ENCODE measurements at places on chromosomes 13 and 19.

DNA sequence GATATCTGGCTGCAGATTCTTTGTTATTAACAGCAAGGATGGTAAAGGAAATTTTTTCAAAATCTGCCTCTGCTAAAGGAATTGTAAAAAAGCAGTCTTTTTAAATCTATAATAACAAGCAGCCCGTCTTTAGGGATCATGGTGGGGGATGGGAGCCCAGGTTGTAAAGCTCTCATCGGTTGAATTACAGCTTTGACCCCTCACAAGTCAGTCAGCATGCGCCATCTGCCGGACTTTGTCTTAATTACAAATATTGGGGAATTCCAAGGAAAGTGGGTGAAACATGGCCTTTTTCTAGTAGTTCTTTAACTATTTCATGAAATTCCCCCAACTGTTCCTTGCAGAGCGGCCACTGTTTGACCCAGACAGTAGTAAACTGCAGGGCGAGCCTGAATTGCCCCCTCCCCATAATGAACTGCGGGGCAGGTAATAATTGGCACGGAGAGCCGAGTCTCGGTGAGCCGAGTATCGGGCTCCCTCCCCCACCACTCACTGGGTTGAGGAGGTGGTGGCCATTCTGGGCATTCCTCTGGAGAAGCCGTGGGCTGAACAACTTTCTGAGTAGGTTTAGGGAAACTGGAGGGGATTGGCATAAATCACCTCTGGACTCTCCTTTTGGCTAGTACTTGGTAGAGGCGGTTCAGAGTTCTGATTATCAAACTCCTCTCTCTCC, 11.6 kb downstream of the ZNF578 start:
- DNase-seq, result no peak

DNA sequence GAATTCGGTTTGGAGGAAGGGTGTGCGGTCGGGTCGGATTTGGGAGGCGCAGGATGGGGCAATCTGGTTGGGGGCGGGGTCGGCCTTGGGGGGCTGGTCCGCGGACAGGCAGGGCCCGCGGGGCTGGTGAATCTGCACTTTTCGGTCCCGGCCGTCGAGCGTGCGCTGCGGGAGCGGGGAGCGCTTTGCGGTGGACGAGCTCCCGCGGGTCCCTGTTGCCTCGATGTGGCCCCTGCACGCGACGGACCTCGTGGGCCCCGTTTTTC, 11.9 kb downstream of the PEAK3 start:
- DNase-seq, result no peak

GRCh38 chr13:30158774-30159445, 148.4 kb downstream of the KATNAL1 start:
- no peak for DNase-seq

- no peak for DNase-seq
Measured at GRCh38 chr13:27587095-27587746, 33.1 kb downstream of the LNX2 start.

GRCh38 chr19:17915940-17916593, 16.7 kb upstream of the CCDC124 start:
- no peak for DNase-seq

DNA sequence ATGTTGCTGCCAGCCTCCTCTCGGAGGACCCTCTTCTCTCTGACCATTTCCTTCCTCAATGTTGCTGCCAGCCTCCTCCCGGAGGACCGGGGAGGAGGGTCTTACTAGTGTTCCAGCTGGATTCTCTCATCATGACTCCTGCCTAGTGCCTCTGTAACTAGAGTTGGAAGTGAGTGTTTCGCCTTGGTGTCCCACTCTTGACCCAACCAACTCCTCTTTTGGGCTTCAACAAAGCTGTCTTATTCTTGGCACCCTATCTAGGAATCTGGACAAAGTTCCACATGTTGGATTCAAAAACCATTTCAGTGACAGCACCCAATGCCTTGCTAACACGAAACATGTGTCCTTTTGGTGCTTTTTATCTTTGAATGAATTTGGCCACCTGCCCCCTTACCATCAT, 165.4 kb downstream of the GPC5 start:
- DNase-seq, result no peak

DNA sequence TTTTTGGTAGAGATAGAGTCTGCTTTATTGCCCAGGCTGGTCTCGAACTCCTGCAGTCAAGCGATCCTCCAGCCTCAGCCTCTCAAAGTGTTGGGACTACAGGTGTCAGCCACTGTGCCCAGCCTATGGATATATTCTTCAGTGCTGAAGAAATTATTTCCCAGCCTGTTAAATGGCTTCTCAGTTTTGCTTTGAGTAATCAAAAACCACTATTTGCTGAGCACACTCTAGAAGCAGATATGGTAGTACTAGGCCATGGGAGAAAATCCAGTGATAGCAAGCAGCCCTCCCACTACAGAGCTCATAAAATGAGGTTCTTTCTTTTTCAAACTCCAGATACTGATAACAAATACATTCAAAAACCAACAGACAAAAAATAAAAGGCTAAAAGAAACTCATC, 80.6 kb upstream of the CLDN10 start:
- no peak for DNase-seq

DNA sequence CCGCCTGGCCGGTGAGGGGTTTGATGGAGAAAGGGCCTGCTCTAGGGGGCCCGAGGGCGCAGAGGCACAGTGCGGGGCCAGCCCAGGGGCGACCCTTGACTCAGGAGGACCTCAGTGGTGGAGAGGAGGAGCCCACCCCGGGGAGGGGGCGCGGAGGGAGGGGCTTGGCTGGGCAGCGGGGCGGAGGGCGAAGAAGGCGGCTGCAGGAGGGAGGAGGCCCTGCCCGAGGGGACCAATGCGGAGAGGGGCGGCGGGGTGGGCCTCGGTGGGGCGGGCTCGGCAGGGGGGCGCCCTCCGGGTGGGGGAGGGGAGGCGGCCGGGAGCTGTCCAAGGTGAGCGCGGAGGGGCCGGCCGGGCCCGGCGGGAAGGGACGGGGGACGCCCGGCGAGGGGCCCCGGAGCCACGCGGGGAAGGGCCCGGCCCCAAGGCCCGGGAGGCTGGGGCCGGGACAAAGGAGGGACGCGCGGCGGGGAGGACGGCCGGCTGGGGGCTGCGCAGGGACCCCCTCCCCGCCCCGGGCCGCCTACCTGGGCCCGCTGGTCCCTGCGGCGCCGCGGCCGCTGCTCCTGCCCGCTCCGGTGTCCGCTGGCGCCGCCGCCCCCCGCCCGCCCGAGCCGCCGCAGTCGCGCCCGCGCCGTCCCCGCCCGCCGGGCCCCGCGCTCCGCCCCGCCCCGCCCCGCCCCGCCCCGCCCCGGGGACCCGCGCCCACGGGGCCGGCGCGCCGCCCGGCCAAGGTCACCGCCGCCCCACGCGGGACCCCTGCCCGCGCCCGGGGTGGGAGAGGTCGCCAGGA, at the start of gene DIRAS1:
Gene DIRAS1 (minus strand): TSS at position 596 of the 793 bp plus-strand sequence. CDS start 3,566 bp downstream, outside the sequence.
- DNase-seq, result no peak

- DNase-seq, result peak; percentile 85
Measured at GRCh38 chr19:7925171-7925851, 624 bp downstream of the CTXN1 start.

- no peak for DNase-seq
Measured at GRCh38 chr19:30318936-30319335, 53.2 kb upstream of the ZNF536 start.

DNA sequence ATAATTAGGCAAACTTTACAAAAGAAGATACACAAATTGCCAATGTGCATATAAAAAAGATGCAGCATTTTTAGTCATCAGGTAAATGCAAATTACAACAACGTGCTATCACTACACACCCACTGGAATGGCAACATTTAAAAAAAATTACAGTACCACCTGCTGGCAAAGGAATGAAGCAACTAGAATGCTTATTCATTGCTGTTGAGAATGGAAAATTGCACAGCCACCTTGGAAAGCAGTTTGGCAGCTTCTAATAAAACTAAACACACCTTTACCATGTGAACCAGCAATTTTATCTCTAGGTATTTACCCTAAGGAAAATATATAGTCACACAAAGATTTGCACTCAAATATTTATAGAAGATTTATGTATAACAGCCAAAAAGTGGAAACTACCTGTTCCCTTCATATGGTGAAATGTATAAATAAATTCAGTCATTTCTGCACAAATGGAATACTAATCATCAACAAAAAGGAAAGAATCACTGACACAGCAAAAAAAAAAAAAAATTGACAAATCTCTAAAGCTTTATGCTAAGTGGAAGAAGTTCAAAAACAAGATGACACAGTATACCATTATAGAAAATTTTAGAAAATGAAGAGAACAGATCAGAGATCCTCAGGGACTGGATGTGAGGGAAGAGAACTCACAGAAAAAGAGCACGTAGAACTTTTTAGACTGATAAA, 30.3 kb downstream of the OXGR1 start:
- no peak for DNase-seq

DNA sequence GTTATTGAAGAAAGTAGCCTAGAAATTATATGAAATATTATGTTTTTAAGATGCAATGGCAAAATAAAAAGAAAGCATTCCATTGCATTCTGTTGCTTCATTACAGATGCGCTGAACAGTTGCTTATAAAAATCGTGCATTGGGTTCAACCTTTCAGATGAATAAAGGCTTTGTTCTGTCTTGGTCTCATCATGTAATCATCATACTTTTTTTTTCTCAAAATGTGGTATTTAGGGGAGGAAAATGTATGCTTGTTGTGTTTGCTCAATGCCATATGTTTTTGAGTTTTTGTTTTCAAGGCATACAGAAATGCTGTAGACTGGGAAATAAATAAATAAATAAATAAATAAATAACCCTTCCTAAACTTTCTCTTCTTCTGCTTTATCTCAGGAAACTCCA, 1.1 kb upstream of the MBNL2 start:
- no peak for DNase-seq

DNA sequence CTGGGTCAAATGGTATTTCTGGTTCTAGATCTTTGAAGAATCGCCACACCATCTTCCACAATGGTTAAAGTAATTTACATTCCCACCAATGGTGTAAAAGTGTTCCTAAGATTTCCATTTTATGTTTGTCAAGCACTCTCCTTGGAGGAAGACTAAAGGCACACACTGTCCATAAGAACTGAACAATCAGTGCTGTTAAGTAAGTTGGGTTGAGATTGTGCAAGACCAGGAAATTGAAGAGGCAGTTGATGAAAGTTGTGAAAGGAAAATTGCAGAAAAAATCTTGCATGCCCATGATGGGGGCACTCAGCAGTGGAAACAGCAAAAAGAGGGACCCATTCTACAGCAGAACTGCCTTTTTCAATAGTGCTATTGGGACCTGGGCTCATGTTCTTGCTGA, 323.6 kb downstream of the DLEU7 start:
- DNase-seq, result no peak

- DNase-seq, result no peak
Measured at GRCh38 chr13:76379341-76380105, 506.7 kb downstream of the KCTD12 start.

DNA sequence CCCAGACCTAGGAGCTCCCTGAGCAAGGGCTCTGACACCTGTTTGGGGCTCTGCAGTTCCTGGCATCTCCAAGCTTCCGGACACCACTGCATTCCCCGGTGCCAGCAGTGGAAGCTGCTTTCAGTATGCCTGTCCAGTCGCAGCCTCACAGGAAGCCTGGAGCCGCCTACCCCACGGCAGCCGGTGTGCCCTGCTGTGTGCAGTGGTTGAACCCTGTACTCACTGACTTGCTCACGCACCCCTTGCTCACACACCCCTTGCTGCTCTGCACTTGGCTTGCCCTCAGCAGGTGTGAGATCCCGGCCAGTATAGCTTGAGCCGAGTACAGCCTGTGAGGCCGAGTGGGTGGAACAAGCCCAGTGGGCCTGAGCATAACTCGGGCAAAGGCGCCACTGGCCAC, 70.3 kb downstream of the PIBF1 start:
- DNase-seq, result no peak

DNA sequence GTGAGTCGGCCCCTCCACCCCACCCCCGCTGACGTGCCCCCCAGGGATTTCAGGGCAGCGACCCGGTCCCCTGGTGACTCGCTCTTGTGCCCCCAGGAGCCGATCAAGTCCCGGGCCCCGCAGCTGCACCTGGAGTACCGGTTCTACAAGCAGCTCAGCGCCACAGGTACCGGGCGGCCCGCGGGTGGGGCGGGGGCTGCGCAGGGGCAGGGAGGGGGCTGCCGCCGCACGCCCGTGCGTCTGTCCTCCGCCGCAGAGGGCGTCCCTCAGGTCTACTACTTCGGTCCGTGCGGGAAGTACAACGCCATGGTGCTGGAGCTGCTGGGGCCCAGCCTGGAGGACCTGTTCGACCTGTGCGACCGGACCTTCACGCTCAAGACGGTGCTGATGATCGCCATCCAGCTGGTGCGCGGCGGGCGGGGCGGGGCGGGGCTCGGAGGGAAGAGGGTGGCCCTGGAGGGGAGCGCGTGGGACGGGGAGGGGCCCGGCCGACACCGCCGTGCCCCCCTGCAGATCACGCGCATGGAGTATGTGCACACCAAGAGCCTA, 37.1 kb downstream of the BTBD2 start:
- no peak for DNase-seq

GRCh38 chr13:32878163-32878562, 138.1 kb upstream of the KL start:
- DNase-seq, result no peak

DNA sequence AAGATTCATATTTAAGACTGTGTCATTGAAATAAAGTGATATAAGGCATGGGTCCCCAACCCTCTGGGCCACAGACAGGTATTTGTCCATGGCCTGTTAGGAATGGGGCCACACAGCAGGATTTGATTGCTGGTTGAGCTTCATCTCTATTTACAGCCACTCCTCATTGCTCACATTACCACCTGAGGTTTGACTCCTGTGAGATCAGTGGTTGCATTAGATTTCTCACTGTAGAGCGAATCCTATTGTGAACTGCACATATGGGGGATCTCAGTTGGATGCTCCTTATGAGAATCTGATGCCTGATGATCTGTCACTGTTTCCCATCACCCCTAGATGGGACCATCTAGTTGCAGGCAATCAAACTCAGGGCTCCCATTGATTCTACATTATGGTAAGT, 132.1 kb downstream of the PCDH17 start:
- no peak for DNase-seq

GRCh38 chr13:79530270-79530669, 49.3 kb downstream of the NDFIP2 start:
- DNase-seq, result no peak

Measured in right forelimb (tissue), 1 donor.